Germinal center (tissue), 1 donor: ENCODE measurements at places on chromosomes 12 and 14.
A peak's percentile ranks its signal among the peaks of the same experiment; 100 is the strongest.

DNA sequence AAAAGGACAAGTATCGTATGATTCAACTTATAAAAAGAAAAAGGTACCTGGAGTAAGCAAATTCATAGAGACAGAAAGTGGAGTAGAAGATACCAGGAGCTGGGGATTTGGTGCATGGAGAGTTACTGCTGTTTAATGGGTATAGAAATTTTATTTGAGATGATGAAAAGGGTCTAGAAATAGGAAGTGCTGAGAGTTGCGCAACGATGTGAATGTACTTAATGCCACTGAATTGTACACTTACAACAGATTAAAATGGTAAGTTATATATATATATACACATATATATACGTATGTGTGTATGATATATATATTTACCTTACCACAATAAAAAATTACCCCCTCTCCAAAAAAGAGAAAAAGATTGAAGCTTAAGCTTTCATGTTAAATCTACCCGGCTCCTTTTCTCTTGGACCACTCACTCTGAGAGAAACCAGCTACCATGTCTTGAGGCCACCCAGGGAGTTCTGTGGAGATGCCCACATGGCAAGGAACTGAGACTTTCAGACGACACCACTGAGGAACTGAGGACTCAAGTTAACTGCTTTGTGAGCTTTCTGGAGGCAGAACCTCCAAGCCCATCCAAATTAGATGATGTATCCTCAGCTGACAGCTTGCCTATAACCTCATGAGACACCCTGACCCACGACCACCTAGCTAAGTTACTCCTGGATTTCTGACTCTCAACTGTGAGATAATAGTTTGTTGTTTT, 130.0 kb upstream of the BTG1 start:
- DNase-seq, result no peak

- DNase-seq, result no peak
Measured at GRCh38 chr12:48773686-48774085, 15.2 kb downstream of the ADCY6 start.

DNA sequence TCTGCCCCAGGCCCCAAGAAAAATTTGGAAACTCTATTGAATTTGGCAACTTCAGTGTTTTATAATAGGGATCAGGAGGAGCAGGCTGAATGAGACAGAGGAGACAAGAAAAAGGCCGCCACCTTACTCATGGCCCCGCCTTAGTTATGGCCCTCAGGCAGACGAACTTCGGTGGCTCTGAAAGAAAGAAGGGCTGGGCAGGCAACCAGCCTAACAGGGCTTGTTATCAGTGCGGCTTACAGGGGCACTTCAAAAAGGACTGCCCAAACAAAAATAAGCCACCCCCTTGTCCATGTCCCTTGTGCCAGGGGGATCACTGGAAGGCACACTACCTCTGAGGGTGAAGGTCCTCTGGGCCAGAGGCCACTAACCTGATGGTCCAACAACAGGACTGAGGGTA, 146.3 kb upstream of the ATF7IP start:
- DNase-seq, result no peak

GRCh38 chr12:85489194-85489593, 209.2 kb downstream of the ALX1 start:
- no peak for DNase-seq

DNA sequence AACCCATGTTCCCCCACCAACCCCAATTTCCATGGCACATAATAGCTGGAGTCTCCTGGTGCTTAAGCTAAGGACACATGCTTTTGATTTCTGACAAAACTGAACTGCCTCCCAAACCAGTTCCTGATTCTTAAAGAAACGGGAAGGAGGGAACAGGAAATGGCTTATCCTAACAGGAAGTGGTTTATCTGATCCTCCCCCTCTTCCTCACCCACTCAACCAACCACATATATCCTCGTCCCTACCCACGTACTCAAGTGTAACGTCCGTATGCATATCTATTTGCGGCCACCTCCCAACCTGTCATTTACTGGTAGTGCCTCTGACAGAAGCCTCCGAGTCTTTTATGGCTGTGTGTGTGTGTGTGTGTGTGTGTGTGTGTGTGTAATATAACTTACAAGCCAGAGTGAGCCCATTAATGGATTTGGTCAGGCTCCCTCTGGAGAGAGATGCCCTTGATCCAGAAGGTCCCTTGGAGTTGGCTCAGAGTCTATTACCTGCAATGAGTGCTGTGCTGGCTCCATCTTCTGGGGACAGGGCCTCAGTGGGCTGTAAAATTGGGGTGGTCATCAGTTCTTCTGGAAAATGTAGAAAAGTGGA, 7.7 kb downstream of the DAZAP2 start:
- no peak for DNase-seq

DNA sequence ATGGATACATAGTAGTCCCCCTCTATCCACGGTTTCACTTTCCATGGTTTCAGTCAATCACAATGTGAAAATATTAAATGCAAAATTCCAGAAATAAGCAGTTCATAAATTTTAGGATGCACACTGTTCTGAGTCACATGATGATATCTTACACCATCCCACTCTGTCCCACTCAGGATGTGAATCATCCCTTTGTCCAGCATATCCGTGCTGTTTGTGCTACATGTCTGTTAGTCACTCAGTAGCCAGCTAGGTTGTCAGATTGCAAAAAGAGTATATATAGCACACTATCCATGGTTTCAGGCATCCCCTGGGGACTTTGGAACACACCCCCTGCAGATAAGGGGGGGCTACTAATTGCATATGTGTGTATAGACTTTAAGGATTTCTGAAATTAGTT, 8.1 kb upstream of the NAA30 start:
- DNase-seq, result no peak

DNA sequence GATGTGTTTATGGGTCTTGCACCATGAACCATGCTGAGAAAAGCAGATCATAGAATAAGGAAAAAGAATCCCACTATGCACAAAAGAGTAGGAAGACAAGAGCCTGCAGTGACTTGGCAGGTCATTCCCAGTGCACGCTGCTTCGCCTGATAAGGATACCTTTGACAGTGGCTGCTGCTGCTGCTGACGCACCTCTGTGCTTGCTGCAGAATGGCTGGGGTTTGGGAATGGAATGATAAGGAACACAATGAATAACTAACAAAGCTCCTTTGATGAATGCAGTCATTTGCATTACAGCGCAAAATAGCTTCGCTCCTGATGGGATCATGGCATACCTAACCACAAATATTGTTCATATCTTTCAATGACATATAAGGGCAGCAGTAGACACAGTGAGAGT, 278.7 kb downstream of the PDZRN4 start:
- DNase-seq, result no peak

DNA sequence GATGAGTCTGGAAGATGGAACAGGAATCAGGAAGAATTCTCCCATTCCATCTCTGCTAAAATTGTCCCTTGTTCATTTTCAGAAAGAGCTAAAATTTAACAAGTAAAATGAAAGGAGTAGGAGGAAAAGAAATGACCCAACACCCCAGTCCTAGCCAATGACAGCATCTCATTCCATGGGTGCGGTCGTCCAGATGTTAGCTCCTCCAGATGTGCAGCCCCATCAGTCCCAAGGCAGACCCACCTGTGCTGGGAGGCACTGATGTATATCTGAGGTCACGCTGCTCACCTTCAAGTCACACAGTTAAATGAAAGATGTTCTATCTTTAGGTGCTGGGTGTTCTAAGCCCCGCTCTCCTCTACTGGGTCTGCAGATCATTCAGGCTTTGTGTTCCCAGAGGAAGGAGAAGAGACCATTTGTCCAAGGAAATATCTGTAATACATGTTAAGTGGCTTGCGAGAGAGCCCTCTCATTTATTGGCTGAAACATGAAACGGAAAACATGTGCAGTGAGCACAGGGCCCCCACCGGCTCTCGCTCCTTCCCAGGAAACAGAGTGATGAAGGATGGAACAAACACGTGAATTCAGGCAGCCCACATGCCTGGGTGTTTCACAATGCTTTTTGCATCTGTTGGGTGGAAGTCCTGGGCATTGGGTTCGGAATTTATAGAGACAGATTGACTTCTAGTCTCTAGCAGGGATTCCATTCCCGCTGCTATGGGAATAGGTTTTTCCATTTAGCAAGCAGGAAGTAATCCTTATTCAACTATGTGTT, 294.6 kb downstream of the NUAK1 start:
- DNase-seq, result no peak

DNA sequence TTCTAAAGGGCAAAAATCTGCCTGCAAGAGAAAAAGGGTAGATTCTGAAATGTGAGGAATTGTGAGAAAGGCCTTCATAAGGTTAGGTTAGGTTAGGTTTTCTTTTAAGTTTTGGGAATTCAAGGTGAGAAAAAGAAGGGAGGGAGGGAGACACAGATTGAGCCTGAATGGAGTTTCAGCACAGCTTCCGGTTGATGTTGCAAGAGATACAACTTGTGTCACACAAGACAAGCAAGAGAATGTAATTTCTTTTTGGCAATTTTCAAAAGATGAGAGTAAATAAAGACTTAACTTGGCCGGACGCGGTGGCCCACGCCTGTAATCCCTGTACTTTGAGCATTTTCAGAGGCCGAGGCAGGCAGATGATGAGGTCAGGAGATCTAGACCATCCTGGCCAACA, 63.8 kb downstream of the CPSF2 start:
- no peak for DNase-seq

DNA sequence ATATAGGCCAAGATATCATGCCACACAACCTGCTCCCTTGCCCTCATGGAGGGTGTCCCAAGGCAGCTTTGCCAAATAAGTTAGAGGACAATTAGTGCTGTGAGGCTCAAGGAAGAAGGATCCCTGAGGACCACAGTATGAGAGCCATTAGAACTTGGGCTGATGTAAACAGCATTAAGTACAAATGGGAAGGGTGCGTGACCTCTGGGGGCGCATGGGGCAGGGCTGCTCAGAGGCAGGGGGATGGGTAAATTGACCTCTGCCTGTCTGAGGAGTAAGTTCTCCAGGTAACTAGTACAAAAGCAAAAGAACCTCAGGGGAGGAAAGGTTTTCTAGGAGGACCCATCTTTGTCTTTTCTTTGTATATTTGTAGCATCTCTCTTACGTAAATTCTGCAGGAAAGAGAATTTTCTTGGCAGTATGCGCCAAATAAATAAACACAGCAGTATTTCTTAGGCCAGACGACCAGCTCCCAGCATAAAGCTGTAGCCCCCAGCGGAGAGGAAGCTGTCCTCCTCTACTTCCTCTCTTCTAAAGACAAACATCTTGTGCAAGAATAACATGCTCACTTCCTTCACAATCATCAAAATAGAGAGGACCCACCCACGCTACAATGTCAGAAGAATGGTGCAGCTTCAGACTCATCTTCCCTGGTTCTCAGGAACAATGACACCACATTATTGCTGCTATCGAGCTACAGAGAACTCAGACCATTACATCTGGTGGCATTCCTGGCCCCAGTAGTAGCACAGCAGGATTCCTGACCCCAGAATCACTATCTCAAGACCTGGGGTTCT, 16.4 kb upstream of the VWF start:
- DNase-seq, result peak; percentile 29

GRCh38 chr12:67578976-67579661, 69.4 kb upstream of the DYRK2 start:
- no peak for DNase-seq

GRCh38 chr14:35220920-35221319, 71.3 kb upstream of the PSMA6 start:
- DNase-seq, result no peak

DNA sequence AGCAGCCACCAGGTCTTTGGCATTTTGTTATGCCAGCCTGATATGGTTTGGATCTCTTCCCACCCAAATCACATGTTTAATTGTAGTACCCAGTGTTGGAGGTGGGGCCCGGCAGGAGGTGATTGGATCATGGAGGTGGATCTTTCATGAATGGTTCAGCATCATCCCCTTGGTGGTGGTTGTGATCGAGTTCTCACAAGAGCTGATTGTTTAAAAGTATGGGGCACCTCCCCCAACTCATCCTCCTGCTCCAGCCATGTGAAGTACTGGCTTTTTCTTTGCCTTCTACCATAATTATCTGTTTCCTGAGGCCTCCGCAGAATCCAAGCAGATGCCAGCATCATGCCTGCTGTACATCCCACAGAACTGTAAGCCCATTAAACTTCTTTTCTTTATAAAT, 12.8 kb upstream of the PRKD1 start:
- DNase-seq, result no peak

- DNase-seq, result no peak
Measured at GRCh38 chr14:48614003-48614402, 938.6 kb upstream of the MDGA2 start.

DNA sequence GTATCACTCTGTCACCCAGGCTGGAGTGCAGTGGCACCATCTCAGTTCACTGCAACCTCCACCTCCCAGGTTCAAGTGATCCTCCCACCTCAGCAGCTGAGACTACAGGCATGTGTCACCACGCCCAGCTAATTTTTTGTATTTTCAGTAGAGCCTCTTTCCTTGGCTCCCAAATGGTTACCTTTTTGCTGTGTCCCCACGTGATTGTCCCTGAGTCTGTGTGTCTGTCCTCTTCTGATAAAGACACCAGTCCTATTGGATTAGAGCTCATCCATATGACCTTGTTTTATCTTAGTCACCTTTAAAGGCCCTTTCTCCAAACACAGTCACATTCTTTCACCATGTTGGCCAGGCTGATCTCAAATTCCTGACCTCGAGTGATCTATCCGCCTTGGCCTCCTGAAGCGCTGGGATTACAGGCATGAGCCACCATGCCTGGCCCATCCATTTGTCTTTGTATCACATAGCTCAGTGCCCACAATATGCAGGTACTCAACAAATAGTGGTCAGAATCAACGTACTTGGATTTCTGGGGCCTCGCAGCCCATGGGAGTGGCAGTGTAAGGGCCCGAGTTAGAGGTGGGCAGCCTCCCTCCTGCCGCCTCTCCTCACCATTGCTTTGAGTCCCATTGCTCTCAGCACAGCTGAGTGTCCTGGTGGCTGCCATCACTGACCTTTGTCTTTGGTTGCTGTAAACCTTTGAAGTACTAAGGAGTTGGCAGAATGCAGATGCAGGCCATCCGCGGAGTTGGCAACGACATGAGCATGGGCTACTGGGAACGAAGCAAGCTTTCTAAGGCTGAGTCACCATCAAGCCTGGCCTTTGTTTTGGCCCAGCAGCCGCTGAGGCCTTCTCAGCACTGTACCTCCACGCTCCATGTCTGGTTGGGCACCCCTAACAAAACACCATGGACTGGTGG, 9.3 kb downstream of the TPCN1 start:
- DNase-seq, result no peak

- no peak for DNase-seq
Measured at GRCh38 chr12:17028348-17028747, 422.4 kb upstream of the LMO3 start.

DNA sequence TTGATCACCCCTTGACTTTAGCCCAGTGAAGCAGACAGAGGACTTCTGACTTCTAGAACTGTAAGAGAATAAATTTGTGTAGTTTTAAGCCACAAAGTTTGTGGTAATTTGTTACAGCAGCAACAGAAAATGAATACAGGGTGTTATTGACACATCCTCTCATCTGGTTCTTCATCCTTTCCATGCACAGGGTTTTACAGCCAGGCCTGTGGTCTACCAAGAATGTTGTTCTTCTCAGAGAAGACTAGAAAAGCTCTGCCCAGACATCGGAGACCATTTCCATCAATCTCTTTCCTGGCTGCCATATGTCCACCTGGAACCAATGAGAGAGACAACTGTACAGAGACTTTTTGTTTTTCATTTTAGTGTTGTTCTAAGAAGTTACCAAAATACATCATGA, 308.2 kb upstream of the AMIGO2 start:
- no peak for DNase-seq
